Stimulated activated CD4-positive, alpha-beta T cell treated with anti-CD3 and anti-CD28 coated beads, Interleukin-1b, Interleukin-23, amount 100 ng/mL, for 1 hour (primary cell): ENCODE measurements at places on chromosomes 6 and 20.

- no peak for DNase-seq
Measured at GRCh38 chr20:19310541-19310940, 98.1 kb downstream of the SLC24A3 start.

DNA sequence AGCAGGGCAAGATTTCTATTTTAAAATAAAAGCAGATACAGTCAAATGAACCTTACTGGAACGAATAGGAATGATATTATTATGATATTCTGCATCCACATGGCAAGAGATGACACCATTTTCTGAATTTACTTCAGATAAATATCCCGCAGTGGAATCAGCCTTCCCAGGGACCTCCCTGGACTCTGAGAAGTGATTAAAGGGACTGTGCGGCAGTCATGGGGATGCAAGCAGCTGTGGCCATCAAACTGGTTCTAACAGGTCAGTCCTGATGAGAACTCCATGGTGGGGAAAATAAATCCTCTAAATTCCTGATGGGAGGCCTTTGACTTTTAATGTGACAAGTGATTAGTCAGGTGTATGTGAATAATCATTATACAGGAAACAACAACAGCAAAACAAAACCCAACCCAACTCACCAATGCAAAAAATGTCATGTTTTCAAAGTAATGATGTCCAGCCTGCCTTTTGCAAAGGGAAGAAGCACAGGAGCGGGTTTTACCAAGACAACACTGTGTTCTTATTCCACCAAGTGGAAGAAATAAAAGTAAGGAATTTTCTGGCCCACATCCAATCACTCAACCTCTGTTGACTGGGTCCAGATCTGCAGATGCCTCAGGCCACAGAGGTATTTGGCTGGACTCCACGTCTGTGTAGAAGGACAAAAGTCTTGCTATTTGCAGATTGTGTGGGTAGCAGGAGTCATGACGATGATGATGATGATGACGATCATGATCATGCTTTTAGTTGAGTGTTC lies 61.9 kb upstream of the CITED2 start:
- DNase-seq = no peak

DNA sequence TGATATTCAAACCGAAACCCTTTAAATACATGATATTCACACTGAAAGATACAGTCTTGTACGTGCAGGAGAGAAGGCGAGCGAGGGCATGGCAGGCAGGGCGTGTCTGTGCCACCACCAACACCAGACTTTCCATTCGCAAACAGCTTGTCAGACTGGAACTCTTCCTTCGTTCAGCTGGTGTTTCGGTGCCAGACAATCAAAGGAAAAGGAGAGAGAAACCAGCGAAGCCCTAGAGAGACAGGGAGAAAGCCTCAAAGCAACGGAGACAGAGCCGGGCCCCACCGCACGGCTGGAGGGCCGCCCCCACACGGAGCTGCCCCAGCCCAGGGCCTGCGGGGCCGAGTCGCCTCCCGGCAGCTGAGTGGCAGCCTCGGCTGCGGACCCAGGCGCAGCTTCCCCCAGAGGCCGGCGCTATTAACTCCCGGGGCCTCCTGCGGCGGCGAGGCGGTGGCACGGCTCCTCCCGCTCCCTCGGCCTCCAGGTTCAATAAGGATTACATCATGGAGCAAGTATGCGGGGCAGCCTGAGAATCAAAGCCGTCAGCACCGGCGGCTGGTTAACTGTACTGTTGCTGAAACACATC lies 32.1 kb upstream of the NR2E1 start:
- DNase-seq = no peak

DNA sequence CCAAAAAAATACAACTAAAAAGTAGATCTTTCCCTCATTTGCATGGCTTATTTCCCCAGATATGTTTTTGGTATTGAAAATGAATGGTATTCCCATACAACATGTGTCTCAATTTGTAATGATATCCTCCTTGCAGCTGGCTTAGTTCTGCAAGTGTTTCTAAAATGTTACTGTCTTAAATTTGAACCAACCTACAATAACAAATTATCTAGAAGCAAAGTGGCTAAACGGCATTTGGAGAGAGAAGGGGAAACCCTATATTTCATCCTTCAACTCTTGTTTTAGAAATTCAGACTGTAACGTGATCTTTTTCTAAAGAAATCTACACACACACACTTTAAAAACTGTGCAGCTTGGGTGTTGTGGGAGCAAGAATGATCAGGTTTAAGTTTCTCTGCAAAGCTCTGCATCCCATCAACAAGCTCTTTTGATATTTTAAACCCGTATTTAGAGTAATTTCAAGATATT lies 153.0 kb downstream of the SOBP start:
- DNase-seq = no peak

GRCh38 chr20:51732096-51732791 lies 35.9 kb downstream of the ATP9A start:
- DNase-seq = no peak

- no peak for DNase-seq
Measured at GRCh38 chr20:6959900-6960312, 192.4 kb downstream of the BMP2 start.

- no peak for DNase-seq
Measured at GRCh38 chr20:1306316-1307135, 22.4 kb downstream of the SDCBP2 start.

DNA sequence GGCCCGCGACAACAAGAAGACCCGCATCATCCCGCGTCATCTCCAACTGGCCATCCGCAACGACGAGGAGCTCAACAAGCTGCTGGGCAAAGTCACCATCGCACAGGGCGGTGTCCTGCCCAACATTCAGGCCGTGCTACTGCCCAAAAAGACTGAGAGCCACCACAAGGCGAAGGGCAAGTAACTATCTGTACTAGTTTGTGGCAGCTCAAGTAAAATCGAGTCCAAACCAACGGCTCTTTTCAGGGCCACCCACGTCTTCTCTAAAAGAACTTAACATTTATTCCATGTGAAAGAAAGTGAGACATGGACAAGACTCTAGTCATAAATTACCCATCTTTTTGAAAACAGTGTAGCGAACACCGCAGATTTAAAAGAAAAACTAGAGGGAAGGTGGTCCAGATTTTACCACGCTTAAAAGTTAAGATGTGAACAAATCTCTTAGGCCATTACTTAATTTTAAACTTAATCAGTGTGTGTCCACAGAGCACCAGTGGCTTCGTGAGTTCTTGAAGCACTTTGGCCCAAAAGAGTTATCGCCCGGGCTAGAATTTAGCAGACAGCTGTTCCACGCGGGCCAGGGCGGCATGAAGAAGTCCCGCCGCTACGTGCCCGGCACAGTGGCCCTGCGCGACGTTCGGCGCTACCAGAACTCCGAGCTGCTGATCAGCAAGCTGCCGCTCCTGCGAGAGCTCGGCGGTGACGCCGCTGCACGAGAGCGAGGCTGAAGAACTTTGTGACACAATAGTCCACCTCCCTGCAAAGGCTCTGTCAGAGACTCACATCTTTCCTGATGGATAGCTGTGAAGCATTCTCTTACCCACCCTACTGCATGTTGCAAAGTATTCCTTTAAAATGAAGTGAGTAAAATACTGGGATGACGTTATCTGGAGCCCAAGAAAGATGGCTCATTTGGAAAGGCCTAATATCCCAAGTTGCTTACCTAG lies 113.9 kb upstream of the PRSS16 start:
- no peak for DNase-seq

- no peak for DNase-seq
Measured at GRCh38 chr6:144820270-144820669, 535.1 kb downstream of the UTRN start.

DNA sequence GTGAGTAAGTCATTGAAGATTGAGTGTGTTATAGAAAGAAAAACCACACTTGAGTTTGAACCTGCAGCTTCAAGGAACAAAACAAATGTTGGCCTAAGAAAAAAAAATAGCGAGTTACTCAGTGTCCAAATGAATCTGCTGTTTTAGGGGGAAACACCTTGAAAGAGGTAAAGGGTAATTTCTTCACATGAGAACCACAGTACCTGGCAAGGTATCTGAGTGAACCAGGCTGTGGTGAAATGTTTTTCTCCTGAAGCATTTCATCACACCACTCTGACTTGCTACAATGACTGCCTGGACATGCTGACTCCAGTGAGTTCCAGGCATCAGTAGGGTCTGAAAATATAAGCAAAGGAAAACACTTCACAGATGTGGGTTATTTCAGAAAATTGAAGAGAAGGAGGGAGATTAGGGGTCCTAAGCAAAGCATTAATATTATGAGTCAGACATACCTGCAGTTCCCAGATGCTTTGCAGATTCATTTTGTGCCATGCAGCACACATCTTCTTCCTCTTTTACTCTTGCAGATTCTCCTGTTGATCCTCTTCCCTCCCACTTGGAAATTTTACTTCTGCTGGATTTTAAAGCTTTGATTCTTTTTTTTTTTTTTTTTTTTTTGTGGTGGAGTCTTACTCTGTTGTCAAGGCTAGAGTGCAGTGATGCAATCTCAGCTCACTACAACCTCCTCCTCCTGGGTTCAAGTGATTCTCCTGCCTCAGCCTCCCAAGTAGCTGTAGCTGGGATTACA lies 206.2 kb upstream of the SGK1 start:
- DNase-seq = no peak

DNA sequence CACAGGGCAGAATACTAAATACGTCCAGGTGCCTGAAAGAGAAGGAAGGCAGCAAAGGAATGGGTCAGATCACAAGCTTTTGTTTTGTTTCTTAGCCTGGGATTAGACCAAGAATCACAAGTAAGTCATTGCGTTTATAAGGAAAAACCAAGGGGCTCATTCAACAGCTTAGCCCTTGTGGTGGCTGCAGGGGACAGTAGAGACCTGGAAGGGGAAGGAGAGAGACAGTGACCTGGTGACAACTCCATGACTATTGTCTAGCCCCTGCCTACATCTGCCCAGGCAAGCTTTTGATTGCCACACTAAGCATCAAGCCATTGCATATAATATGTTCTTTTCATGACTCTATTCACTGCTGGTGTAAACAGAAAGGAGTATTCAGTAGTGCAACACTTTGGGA lies 30.2 kb upstream of the TBC1D7 start:
- DNase-seq = no peak

DNA sequence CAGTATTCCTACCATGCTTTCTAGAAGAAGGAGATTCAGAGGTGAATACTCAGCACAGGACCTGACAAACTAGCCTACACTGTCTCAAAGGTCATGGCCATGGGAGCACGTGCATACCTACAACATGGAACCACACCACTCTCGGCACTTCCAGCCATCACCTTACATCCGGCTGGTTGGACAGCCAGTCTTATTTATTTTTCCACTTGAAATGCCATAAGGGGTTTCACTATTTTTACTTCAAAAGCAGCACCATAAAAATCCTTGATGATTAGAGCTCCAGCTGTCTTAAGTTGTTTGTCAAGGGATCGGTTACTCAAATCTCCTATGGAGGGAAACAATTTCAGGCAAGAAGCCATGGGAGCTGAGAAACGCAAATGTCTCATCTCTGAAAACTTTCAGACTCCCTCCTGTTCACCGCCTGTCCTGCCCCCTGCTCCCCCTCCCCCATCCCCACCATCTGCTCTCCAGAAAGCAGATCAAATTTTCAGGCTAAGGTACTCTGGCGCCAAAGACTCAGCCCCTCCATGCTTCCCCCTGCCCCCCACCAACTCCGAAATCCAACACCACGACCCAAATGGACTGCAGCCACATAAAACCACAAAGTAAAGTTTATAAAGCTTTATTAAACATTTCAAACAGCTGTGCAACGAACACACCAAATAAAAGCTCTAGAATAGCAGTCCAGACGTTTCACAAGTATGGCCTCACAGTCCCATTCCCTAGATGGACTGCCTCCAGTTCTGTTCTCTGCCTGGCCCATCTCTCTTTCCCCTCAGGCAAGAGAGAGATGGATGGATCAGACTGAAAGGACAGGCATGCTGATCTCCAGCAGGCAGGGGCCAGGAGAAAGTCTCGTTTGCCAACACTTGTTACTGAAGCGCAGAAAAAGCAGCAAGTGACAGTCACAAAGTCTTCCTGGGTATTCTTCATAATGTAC lies 4.0 kb upstream of the NNAT start:
- no peak for DNase-seq

DNA sequence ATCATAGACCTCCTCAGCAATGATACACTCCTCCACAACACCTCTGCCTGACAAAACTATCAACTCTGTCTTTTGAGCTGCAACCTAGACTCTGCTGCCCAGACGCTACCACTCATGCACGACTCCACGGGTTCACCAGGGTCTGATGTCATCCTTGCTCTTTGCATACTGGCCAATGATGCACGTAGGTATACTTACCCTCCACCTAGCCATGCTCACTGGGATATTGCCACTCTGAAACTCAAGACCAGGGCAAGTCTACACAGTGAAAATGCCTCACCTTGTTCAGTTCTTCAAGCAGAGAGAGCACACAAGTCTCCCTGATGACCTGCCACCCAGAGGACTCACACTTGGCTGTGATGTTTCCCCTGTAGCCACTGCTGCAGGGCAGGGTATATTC lies 27.7 kb downstream of the ADGRF1 start:
- DNase-seq = no peak

GRCh38 chr6:170049641-170050561 lies 241.0 kb downstream of the DLL1 start:
- DNase-seq = no peak

- no peak for DNase-seq
Measured at GRCh38 chr6:132190097-132190814, 211.0 kb downstream of the MOXD1 start.

DNA sequence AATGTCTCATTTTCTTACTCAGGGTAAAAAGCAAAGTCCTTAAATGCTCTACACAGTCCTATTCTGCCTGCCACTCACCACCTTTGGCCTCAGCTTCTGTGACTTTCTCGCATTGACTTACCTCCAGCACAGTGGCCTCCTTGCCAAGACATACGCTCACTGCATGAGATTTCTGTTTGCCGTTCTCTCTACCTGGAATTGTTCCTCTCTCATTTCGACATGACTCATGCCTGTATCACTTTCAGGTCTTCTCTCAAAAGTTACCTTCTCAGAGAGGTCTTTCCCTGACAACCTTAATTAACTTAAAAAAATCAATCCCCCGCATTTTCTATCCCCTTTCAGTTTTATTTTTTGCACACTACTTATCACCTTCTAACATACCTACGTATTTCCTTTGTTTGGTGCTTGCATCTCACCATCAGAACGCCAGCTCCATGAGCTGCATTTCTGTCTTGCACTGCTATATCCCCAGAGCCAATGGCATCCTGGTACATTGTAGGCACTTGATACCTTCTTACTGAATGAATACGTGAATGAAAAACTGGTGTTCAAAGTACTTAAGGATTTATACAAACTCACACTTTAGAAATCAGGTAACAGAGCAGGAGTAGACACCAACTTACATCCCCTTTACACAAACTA lies 24.5 kb downstream of the TENT5A start:
- DNase-seq = no peak

DNA sequence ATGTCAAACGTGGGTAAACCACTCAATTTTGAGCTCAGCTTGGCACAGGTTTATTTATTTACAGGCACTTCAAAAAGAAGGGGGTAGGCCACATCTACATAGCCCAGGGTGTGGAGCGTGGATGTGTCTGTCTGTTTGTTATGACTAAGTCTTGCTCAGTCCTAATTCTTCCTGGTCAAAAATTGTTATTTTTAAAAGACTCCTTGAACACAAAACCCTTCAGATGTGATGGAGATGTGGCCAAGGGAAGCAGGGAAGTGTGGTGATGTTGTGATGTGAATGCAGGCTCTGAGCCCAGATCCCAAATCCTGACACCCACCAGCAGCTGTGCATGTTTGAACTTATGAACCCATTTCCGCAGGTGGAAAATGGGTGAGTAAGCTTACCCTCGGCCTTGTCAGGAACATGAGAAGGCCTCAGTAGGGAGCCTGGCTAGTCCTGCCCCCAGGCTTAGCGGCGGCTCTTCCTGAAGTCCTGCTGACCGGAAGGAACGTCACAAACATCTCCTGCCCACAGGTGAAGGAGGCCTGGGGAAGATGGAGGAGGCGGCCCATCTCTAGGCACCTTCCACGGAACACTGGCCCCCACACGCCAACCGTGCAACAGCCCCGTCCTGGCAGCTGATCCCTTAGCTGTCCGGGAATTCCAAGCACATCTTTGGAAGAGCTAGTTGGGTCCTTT lies 119.7 kb downstream of the MYLK4 start:
- no peak for DNase-seq
